ENCODE measurements at places on chromosomes 16 and 17.
A peak's percentile ranks its signal among the peaks of the same experiment; 100 is the strongest.

DNA sequence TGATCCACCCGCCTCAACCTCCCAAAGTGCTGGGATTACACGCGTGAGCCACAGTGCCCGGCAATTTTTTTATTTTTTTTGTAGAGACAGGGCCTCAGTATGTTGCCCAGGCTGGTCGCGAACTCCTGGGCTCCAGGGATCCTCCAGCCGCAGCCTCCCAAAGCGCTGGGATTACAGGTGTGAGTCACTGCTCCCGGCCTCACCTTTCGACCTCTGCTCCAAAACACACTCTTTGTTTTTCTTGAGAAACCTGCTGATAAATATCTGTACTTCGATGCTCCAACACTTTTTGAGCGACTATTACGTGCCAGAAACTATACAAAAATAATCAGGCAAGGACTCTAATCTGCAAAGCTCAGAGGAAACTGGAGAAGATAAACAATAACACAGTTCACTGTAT lies 1.0 kb downstream of the MED1 start:
- no peak for DNase-seq

DNA sequence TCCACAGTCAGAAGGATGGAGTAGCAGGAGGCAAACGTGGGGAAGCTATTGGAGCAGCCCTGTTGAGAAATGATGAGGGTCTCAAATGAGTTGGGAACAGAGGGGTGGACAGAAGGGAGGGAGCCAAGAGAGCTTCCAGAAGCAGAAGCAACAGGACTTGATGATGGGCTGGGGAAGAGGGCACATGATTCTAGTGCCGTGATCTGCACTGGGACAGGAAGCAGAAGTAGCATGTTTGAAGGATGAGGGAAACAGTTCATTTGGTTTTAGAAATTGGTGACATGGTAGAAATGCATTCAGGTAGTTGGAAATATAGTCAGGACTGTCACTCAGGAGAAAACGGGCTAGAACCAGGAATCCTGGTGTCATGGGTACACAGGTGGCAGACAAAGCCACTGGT lies 19.4 kb downstream of the EMP2 start:
- no peak for DNase-seq

GRCh38 chr16:71807905-71808592 lies 585 bp downstream of the AP1G1 start:
- no peak for DNase-seq

DNA sequence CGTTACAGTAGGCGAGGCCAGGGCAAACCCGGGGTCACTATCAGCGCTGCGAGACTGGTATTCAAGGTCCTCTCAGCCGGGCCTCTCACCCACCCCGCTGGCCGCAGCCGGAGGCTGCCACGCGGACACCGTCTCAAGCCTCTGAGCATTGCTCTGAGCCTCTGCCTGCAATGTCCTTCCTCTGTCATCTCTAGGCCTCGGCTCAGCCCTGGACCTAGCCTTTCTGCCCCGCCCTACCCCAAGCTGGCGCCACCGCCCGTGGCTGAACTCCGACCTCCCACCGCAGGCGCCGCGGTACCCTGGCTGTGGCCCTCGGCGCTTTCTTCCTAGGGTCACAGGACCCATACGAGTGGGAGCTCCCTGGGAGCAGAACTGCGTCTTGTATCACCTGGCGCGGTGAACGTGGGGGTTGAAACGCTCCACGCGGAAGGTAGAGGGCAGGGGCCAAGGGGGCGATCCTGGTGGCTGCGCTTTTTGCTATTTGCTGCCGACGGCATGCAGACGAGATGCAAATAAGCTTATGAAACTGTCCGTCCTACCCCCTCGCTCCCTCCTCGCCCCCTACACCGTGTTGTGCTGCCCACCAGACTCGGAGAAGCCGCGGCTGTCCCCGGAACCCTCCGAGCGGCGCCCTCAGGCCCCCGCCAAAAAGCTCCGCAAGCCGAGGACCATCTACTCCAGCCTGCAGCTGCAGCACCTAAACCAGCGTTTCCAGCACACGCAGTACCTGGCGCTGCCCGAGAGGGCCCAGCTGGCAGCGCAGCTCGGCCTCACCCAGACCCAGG lies 3.7 kb downstream of the DLX4 start:
- DNase-seq: no peak

GRCh38 chr16:84229471-84229870 lies 10.3 kb downstream of the KCNG4 start:
- DNase-seq: no peak

DNA sequence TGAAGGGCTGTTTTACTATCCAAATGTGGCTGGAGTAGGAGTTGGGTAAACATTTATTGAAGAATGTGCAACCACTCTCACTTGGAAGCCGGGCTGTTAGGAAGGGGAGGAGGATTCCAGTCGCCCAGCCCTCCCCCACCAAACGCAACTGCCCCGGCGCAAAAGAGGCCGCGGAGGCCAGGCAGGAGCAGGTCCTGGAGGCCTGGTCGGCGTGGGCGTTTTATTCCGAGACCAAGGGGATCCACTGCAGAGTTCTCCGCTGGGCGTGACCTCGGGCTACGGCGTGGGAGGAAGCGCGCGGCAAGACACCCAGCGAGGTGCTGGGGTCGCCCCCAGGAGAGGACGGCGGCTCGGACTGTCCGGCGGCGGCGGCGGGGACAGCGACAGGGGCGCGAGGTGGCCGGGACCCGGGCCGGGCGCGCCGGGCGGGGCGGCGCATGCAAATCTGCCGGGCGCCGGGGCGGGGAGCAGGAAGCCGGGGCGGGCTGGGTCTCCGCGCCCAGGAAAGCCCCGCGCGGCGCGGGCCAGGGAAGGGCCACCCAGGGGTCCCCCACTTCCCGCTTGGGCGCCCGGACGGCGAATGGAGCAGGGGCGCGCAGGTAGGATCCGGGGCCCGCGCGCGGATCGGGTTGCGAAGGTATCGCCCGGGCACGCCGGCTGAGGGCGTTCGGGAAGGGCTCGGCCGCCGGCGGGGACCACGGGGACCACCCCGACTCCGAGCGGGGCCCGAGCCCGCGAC lies at the start of gene IL4R:
Gene IL4R, plus strand, starts transcription at position 553 of the 739 bp plus-strand sequence. CDS start 26,230 bp downstream, outside the sequence.
- peak; percentile 64 for DNase-seq

- DNase-seq: no peak
Observed at GRCh38 chr17:27049104-27049784, 244.7 kb upstream of the WSB1 start.

- no peak for DNase-seq
Observed at GRCh38 chr17:44782326-44782850, 23.6 kb downstream of the ADAM11 start.

- DNase-seq: no peak
Observed at GRCh38 chr17:56326001-56326359, 172.7 kb downstream of the ANKFN1 start.

- no peak for DNase-seq
Observed at GRCh38 chr16:27628241-27628942, 78.4 kb downstream of the KATNIP start.

GRCh38 chr16:54175552-54176375 lies 110.8 kb downstream of the IRX3 start:
- DNase-seq: no peak

DNA sequence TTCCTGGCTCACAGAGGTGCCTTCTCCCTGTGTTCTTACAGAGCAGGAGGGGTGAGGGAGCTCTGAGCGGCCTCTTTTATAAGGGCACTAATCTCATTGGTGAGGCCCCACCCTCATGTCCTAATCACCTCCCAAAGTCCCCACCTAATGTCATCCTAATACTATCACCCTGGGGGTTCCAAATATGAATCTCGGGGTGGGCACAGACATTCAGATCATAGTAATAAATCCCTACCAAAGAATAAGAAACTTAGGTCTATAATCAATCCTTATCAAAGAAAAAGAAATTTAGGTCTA lies 32.3 kb upstream of the METRNL start:
- DNase-seq: no peak

DNA sequence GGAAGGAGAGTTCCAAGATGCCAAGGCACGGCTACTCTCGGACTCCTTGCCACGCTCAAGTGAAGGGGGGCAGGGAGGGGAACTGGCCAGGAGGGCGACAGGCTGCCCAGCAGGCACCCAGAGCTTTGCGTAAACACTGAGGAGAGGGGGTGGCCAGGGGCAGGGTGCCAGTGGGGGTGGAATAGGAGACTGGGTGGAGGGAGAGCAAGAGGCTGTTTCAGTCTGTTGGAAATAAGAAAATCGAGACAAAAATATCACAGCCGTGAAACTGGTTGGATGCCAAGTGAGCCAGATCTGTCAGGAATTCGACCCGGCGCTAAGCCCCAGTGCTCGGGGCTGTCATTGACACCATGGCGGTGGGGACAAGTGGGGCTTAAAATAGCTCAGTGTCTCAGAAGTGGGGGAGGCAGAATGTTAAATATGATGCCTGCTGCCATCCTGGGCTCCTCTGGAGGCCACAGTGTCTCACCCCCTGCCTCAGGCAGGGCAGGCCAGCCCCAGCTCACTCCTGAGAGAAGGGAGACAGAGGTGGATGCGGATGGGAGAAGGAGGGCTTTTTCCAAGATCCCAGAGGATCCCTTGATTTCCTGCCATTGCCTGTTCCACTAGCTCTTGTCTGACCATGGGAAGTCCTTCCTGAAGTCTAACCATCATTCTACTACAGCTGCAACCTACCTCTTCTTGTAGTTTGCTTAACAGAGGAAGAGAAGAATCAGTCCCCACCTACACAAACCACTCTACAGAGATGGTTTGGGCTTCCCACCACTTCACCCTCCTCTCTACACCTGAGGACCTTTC lies 9.5 kb downstream of the PNMT start:
- no peak for DNase-seq
